ENCODE measurements at places on chromosomes 16 and 17.

DNA sequence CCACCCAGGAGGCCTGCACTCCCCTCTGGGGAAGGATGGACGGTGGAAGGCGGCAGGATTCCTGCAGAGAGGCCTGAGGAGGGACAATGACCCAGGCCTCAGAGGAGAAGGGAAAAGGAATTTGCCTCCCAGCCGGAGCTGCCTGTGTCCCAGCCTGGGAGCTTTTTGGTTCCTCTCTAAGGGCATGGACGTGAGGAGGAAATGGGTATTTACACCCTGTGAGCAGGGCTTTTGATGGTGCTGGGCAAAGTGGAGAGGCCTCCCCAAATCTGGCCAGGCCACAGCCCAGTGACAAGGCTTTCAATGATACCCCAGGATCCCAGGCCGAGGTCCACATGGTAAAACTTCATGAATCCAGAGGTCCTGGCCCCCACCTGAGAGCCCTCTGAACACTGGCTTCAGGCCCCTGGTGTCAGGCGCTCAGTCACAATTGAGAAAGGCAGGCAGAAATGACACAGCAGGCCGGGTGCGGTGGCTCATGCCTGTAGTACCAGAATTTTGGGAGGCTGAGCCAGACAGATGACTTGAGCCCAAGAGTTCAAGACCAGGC lies 56.0 kb upstream of the DOC2B start:
- no peak for DNase-seq

- peak; percentile 39 for DNase-seq
Measured at GRCh38 chr17:18184143-18185031, 759 bp downstream of the ALKBH5 start.

- peak; percentile 61 for DNase-seq
Measured at GRCh38 chr17:77096570-77097214, 44.1 kb upstream of the SEC14L1 start.

DNA sequence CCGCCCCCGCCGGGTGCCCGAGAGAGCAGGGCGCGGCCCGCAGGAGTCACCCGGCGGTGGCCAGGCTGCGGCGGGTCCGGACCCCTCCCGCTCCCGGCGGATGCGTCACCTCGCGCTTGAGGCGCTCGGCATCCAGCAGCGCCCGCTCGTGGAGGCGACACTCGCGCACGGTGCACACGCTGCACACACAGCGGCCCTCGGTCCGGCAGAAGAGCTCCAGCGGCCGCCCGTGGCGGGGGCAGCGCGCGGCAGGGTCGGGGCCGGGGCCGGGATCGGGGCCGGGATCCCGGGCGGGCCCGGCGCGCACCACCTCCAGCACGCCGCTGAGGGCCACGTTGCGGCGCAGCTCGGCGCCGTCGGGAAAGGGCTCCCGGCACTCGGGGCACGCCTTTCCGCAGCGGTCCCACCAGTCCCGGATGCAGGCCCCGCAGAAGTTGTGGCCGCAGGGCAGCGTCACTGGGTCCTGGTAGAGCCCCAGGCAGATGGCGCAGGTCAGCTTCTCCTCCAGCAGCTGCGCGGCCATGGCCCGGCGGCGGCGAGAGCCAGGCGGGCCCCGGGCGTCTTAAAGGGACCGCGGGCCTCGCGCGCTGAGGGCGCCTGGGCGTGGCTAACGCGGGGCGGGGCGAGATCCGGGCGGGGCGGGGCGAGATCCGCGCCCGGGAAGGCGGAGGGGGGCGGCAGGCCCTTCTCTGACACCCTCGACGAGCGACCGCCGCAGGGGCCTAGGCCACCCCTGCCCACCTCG lies at the start of gene TRIM65:
TRIM65 (minus strand) TSS at position 537 of the 745 bp plus-strand sequence; CDS start at position 523, 14 bp downstream.
- DNase-seq: peak; percentile 78

DNA sequence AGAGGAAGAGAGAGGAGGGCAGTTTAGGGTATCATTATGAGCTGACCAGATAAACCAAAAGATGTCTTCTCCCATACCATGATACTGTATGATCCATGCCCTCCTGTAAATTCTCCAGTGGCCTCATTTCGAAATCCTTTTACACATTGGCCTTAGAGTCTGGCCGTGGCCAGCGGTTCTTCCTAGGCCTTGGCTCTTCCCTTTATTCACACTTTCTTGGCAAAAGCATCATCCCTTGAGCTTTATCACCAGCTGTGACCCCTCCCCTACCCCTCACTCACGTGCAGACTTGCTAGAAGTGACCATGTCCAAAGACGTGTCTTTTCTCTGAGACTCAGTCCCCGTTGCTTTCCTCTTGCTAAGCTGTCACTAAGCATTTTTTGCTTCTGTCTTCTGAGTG lies 22.8 kb downstream of the KATNIP start:
- DNase-seq: no peak

DNA sequence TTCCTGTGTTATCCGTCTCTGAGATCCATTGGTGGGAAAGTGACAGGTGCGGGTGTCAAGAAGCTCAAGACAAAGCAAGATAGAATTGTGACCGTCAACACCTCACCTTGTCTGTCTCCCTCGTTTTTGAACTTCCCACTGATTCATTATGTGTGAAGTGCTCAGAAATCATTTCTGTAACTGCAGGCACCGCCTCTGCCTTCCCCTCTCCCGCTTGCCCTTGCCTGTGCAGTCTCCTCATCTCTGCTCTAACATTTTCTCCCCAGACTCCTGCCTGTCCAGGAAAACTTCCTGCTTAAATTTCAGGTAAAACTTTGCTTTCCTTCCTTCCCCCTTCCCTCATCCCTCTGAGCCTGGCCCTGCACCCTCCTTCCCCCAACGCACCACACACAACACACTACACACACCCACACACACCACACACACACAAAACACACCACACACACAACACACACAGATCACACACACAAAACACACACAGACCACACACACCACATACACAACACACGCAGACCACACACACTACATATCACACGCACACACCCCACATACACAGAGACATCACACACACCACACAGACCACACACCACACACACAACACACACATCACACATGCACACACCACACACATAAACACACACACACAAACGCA lies 25.7 kb downstream of the CALB2 start:
- DNase-seq: no peak

DNA sequence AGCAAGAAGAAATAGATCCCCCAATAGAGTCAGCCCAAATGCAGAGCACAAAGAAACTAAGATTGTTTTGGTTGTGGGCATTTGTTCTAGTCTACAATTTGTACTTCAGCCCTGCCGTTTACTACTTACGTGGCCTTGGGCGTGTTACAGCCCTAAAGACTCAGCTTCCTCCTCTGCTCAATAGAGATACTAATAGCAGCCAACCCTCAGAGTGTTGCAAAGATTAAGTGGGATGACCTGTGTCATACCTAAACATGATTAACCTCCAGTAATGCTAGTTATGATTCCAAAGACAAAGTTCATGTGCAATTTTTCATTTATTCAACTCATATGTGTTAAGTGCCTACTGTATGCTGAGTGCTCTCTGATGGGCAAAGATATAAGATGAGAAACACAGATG lies 43.1 kb downstream of the MAF start:
- DNase-seq: no peak

DNA sequence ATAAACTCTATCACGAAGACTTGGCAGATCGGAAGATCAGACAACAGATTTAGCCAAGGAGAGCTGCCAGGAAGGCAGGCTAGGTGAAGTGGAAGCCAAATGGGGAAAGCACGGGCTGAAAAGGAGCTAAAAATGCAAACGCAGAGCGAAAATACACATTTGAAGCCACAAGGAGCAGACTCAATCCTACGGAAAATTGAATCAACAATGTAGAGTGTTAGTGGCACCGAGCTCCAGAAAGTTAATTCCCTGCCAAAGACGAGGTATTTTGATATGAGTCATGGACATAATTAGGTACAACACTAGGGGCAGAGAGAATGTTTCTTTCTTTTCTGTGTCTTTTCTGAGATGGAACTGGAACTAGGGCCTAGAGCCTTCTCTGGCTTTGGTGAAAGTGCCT lies 20.7 kb downstream of the GSG1L start:
- no peak for DNase-seq

DNA sequence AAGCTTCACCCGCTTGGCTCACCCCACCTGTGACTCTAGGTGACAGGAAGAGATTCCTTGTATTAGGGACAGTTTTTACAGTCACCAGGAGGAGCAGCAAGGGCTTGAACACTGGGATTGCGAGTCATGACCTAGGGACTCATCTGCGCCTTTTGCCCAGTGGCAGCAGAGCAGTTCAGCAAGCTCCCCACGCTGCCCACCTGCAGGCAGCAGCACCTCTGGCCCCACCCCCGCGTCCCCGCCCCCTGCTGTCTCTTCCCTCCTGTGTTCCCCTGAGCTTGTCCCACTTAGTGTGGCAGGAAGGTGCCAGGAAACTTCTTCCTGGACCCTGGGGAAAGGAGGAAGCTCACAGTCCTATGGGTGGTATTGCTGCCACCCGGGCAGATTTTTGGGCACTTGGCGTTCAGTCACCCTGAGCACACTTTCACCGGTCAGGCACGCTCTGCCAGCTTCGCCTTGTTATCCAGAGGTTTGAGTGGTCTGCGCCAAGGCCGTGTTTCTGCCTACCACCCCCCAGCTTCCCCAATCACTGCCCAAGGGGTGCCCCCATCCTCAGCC lies 8.7 kb downstream of the MMP15 start:
- no peak for DNase-seq
